Non-pigmented ciliary epithelial cell (primary cell): ENCODE measurements at places on chromosomes 2 and 18.

DNA sequence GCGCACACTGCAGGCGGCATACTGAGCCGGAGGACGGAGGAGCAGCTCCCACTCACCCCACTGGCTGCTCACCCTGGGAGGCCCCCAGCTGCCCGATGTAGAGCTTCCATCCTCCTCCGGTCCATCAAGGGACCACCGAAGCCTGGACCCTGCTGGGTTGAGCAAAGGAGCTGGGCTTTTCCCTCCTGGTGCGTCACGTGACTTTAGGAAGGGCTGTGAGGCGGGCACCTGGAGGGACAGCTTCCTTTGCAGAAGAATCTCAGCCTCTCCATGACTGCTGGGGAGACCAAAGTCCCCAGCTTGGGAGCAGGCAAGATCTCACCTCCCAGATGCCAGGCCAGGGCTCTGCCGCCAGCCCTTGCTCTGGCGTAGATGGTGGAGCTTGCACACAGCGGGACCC, 102.7 kb downstream of the TWIST2 start:
- DNase-seq, result no peak

- DNase-seq, result no peak
These were observed 156.6 kb downstream of the MYCN start for GRCh38 chr2:16096962-16097361.

GRCh38 chr2:104648376-104648775, 205.5 kb upstream of the POU3F3 start:
- no peak for DNase-seq

GRCh38 chr2:119484834-119485233, 39.4 kb downstream of the SCTR start:
- no peak for DNase-seq

GRCh38 chr2:201837824-201838431, 31.6 kb downstream of the CDK15 start:
- DNase-seq, result no peak
